Cerebellar nuclear complex (tissue), 1 donor: ENCODE measurements at places on chromosomes 11 and 22.

- no peak for DNase-seq
These were observed 2.9 kb upstream of the OR52J3 start for GRCh38 chr11:5043380-5043779.

GRCh38 chr11:119115484-119116234 is 5.7 kb upstream of the HINFP start:
- DNase-seq: no peak

- DNase-seq: no peak
These were observed 3.1 kb downstream of the DEAF1 start for GRCh38 chr11:691710-692590.

DNA sequence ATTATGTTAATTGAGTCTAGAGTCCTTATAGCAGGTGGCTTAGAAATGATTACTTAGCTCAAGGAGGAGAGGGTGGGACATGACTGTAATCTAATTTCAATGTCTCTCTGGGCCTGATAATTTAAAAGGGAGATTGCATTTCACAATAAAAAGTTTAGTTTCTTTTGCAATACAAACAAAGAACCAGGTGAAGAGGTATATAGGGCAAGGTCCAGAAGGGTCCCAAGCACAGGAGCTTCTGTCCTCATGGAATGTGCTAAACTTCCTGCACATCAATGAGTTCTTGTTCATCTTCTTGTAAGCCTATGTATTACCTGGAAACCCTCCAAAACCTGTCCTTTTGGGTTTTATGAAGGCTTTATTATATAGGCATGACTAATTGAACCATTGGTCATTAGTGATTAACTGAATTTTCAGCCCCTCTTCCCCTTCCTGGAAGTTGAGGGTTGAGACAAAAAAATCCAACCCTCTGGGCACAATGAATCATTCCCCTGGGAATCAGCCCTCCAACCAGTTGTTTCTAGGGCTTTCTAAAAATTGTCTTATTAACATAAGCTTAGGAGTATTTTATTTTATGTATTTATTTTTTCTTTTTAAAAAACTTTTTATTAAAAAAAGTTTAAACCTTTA is 37.6 kb downstream of the MS4A2 start:
- no peak for DNase-seq

DNA sequence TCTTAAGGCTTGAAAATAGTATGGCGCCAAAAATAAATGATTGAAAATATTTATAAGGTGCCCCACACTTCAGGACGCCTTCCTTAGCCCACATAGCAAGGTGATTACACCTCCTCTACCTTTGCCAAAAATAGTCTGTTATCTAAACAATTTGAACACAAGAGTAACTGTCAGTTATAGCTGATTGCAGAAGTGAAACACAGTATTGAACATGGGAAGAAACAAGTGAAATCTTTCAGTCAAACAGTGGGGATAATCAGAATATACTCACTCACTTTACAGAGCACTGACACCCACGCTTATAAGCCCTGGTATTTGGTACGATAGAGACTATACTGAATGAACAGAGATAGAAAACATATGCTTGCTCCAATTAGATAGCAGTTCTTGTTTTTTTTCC is 203.1 kb downstream of the RAB38 start:
- no peak for DNase-seq

- DNase-seq: no peak
These were observed 242.0 kb downstream of the SBF2 start for GRCh38 chr11:10051868-10052586.

DNA sequence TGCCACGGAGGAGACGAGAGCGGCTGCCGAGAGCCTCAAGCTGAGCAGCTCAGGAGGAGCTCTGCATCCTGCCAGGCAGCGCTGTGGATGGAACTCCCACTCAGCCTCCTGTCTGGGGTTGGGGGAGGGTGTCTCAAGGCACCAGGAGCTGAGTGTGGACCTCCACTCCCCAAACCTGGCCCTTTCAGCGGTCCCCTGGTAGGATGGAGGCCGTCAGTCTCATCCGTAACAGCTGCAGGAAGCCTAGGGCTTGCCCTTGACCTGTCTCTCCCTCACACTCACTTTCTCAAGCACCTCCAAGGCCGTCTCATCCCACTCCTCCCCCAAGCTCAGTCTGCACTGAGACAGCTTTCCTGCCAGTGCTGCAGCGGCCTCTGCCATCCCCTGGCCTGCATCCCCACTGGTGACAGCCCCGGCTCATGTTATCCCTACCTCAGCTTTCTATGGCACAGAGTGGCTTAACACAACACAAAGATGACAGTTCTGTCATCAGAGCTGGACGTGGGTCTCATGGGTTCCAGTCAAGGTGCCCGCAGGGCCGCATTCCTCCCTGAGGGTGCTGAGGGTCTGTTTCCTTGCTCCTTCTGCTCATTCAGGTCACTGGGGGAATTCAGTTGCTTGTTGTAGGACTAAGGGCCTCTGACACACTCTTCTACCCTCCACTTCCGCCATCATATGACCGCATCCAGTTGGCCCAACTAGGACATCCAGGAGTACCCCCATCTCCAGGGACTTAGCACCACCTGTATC is 341.9 kb upstream of the B3GAT1 start:
- DNase-seq: no peak

DNA sequence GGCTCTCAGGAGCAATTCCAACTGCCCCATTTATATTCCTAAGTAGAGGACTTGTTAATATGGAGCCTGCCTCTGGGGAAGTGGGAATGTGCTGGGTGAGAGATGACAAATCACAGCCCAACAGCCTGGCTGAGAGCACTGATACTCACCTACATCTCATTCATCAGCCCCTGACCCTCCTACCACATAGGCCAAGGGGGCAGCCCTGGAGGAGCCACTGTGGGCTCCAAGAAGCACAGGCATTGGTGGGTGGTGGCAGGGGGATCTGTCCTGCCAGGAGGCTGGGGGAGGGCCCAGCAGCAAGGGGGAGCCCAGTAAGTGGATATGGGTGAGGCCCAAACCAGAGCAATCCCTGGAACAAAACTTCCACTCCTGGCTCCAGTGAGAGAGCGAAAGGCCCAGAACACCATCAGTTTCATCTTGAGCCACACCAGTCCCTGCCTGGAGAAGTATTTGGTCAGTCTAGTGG is 79.7 kb downstream of the BUD13 start:
- DNase-seq: no peak

- DNase-seq: no peak
These were observed 62.5 kb upstream of the FGF3 start for GRCh38 chr11:69881467-69882269.

- DNase-seq: no peak
These were observed 39.9 kb upstream of the CD5 start for GRCh38 chr11:61062181-61062930.

DNA sequence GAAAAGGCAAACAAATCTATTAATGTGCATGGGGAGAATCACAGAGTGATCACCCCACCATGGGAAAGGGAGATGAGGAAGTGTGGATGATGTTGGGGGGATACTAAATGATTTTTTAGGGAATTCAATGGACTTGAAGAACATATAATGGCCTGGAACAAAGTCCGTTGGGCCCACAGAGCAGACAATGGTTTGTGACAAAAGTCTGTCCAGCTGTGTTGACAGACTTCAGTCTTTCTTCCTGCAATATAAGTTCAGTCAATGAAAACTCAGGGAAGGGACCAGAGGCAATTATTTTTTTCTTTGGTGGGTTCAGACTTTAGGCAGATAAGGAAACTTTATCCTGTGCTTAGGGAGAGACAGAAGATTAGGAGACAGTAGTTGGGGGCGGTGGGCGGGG is 18.0 kb upstream of the HORMAD2 start:
- DNase-seq: no peak

DNA sequence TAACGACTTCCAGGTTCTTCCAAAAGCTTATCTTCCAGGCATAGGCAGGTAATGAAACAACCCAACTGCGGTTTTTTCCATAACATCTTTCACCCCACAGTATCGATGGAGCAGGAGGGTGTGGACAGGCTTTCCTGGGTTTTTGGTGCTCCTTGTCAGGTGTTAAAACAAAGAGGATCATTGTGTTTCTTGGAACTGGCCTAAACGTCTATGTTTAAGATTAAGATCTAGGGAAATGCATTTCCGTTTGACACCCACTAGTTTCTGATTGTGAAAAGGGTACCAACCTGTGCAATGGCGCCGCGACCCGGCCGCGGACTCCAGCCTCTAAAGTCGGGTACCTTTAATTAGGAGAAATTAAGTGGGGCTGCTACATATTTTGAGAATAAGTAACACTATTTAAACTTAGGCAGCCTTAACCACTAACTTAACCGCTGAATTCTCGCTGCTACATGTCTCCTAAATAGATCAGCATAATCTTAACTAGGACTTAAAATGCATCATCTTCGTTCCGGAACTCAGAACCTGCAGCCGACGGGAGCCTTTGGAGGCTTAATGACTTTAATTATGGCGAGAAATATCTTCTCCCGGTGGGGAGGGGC is 31.5 kb downstream of the C22orf31 start:
- DNase-seq: no peak

DNA sequence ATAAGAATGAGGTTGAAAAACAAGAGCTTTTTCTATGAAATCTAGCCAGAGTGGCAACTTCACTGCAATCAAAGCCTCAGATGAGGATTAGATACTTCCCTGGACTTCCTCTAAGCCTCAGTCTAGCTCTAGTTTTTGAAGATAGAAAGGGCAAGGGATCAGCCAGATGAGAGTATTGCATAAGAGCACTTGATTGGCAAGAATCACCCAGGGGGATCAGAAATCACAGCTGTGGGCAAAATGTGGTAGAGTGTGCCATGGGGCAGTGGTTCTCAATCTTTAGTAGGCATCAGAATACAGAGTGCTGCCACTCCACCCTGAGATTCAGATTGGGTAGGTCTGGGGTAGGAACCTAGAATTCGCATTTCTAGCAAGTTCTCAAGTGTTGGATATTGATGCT is 82.4 kb downstream of the EXT2 start:
- no peak for DNase-seq

- DNase-seq: no peak
These were observed 16.1 kb downstream of the LRP5 start for GRCh38 chr11:68328374-68329091.

DNA sequence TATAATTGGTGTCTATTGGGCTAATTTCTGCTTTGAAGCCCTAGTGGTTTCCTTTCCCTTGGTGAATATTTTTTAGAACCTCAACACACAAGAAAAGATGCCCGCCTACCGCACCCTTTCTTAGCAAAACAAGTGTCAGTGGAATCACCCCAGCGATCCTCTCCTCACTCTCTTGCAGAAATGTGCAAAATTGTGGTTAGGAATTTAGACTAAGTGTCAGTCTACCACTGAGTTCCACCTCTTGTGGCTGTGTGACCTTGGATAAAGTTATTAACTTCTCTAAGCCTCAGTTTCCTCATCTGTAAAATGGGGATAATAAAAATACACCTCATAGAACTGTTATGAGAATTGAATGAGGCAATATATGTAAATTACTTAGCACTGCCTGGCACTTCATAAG is 5.3 kb upstream of the JAML start:
- no peak for DNase-seq

GRCh38 chr11:64862987-64863390 is 15.4 kb downstream of the EHD1 start:
- DNase-seq: no peak

DNA sequence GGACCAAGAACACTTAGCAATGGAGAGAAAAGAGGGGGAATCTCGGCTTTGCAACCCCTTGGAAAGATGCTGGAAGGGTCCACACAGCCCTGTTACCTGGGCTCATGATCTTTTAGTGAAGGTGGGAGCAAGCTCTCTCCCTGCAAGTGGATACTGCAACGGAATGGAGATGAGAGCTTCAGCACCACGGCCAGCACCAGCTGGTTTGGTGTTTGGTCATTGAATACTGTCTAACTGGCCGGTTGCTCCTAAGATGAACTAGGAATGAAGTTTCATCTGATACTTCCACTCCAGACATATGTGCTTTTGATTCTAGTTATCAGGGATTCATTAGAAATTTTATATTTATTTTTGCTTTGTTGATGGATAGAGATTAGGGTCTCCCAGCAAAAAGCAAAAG is 16.3 kb downstream of the HTR3A start:
- DNase-seq: no peak

DNA sequence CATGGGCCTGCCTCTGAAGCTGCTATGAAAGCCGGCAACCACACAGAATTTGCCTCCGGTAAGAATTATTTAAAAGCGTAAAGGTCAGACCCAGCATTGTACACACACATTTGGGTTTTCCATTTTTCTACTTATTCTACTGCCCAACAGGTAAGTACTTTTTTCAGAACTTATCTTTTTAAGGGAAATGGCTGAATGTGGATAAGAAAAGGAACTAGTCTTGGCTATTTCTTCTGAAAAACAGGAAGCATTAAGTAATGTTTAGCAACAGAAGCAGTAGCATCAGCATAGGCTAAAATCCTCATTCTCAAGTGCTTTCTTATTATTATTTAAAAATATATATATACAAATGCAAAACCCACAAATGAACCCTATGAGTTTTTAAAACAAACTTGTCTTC is 103.1 kb downstream of the MPPED2 start:
- DNase-seq: no peak

- no peak for DNase-seq
These were observed 222.9 kb downstream of the ST3GAL4 start for GRCh38 chr11:126578426-126578825.

DNA sequence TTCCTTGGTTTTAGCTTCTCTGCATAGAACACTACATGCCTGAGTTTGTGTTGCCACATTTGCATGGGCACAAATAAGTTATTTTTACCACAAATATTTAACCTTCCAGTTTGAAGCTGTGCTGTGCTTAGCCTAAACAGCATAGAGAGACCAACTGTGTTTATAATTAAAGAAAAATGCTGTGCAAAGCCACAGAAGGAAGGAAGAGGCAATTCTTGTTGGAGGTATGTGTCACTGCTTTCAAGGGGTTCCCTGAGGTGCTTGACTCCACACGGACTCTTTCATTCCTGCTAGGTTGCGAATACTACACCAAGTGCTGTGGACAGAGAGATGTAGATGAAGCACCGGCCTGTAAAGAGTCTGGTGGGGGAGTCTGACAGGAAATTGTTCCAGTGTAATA is 47.6 kb upstream of the OLFML1 start:
- no peak for DNase-seq

DNA sequence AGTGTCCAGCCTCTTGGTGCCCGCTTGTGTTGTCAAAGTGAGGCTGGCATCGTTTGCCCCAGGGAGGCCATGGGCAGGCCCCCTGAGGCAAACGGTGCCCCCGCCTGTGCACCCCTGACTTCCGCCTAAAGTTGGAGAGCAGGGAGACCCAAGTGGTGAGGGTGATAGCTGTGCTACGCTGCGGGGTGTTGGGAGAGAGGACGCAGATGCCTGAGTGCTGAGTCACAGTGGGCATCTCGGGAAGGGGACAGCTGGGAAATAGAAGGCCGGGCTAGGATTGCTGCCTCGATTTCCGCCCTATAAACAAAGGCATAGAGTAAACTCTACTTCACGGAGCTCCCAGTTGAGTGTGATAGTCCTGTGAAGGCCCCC is 5.8 kb downstream of the GRIK4 start:
- no peak for DNase-seq

GRCh38 chr11:29562183-29562582 is 454.6 kb downstream of the KCNA4 start:
- no peak for DNase-seq
